ENCODE measurements at places on chromosomes 3 and 15.

DNA sequence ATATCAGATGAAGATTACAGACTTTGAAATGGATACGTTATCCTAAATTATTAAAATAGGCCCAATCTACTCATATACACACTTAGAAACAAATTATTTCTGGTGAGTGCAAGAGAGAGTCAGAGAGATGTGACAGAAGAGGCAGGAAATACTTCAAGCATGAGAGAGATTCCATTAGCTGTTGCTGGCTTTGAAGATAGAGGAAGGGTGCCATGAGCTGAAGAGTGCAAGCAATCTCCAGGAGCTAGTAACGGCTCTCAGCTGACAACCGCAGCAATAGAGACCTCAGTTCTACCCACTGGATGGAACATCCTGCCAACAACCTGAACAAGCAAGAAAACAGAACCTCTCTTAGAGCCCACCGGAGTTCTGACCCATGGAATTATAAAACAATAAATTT is 270.7 kb upstream of the SLITRK3 start:
- DNase-seq: no peak

DNA sequence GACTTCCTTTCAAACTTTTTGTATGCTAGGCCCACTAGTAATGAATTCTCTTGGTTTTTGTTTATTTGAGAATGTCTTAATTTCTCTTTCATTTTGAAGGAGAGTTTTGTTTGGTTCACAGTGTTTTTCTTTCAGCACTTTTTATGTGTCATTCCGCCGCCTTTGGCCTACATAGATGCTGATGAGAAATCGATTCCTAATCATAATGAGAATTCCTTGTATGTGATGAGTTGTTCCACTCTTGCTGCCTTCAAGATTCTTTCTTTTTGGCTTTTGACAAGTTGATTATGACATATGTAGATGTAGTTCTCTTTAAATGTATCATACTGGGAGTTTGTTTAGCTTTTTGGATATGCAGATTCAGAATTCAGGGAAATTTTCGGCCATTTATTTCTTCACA is 35.5 kb downstream of the CERS3 start:
- no peak for DNase-seq

- DNase-seq: no peak
Measured at GRCh38 chr3:192259661-192260060, 467.7 kb downstream of the FGF12 start.

GRCh38 chr3:194368918-194369317 is 625 bp downstream of the LRRC15 start:
- DNase-seq: no peak

GRCh38 chr3:171982828-171983227 is 56.5 kb upstream of the FNDC3B start:
- no peak for DNase-seq

GRCh38 chr3:153166206-153166605 is 4.2 kb downstream of the RAP2B start:
- no peak for DNase-seq

DNA sequence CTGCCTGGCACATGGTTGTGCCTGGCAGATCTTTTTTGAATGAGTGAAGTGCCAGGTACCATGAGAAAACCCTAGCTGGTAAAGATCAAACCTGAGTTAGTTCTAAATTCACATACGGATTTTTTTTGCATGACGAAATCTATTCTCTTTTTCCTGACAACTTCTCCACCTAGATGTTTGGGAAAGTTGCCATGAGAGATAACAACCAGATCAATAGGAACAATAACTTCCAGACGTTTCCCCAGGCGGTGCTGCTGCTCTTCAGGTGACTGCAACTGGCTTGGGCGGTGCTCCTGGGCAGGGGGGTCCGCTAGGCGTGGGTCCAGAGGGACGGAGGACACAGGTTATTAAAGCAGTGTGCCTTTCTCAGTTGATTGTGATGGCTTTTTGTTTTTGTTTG is 71.8 kb downstream of the CHDH start:
- DNase-seq: no peak

DNA sequence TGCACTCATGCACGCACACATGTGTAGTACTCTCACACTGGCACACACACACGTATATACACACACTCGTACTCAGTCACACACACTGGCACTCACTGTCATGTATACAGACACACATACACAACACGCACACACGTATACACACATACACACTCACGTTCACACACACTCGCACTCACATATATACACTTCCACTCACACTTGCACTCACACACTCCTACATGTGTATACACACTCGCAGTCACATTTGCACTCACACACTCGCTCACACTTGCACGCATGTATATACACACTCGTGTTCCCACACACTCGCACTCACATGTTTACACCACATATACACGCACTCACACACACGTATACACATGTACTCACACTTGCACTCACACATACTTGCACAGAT is 1.5 kb downstream of the PLA2G4F start:
- DNase-seq: no peak

GRCh38 chr15:89002281-89002761 is 85.9 kb upstream of the ABHD2 start:
- no peak for DNase-seq

GRCh38 chr3:11717768-11718636 is 74.3 kb upstream of the VGLL4 start:
- no peak for DNase-seq

DNA sequence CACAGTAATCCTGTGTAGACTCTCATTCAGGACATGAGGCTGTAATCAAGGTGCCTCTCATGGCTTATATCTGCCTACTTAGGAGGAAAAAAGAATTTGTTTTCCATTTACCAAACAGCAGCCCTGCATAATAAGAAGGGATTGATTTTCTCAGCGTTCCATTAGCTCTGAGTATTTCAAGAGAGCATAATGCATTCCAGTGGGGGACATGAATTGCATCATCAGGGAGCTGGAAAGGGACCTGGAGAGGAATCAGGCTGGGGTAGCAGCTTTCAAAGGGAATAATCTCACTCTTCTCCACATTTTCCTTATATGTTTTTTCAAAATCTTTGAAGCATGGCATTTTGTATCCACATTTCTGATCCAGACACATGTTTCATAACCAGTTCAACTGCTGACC is 150.6 kb upstream of the ANKRD28 start:
- no peak for DNase-seq

DNA sequence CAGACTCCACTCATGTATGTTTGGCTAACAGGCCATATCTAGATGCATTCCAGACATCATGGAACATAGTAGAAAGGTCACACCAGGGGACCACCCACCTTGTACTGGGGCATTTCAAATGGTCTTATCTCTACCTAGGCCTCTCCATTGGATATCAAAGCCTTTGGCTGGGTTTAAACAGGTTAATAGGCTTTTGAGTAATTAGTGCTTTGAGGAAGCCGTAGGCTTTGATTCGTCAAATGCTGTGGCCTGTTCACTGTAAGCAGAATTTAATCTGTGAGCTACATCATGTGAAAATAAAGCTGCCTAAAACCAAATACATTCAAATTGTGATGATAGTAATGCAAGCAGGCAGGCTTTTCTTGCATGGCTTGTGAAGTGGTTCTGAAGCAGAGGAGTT is 129.5 kb downstream of the ST8SIA2 start:
- no peak for DNase-seq

DNA sequence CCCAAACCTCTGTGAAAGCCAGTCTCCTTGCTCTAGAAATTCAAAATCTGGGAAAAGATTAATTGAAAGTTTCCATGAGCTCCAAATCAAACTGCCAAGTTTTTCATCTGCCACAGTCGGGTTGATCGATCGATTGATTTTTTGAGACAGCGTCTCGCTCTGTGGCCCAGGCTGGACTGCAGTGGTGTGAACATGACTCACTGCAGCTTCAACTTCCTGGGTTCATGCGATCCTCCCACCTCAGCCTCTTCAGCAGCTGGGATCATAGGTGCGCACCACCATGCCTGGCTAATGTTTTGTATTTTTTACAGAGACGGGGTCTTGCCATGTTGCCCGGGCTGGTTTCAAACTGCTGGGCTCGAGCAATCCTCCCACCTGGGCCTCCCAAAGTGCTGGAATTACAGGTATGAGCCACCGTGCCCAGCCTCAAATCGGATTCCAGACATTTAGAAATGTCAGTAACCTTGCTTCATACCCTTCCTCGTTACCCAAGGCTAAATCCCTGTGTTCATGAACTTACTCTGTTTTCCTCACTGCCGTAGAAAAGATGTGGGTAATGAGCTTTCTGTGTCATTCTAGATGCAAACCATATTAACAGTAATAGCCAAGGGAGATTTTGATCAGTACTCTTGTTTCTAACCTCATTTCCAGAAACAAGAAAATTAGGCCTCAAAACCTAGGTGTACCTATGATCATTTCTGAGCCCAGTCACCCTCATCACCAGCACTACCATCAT is 105.9 kb upstream of the AKAP13 start:
- no peak for DNase-seq

GRCh38 chr3:183802989-183803388 is 22.4 kb downstream of the MAP6D1 start:
- DNase-seq: no peak

DNA sequence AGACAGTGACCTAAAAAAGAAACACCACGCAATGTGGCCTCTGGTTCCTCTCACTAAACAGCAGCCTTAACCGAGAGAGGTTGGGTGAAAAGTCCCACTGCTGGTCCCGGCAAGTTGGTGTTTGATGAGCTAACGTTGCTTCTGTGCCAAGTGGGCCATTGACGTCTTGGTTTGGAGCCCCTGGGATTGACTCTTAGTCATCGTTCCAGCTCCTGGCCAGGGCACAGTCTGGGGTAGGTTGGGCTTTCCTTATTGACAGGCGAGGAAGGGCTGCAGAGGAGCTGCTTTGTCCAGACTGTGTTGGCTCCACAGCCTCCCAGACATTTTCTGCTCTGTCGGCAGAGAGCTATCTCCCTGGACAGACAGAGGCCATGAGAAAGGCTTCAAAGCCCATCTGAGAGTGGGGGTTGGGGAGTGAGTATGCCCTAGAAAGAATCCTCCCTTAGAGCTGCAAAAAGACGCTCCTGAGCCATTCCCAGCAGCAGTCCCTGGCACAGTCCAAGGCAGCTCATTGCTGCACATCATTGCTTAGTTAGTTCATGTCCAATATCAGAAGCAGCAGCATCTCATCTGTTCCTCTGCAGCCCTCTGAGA is 28.6 kb upstream of the C3orf80 start:
- no peak for DNase-seq

- DNase-seq: no peak
Measured at GRCh38 chr3:70120357-70120966, 120.9 kb downstream of the SAMMSON start.

GRCh38 chr3:128399221-128399915 is 67.3 kb downstream of the DNAJB8 start:
- no peak for DNase-seq

- no peak for DNase-seq
Measured at GRCh38 chr3:61853912-61854311, 292.5 kb downstream of the PTPRG start.

DNA sequence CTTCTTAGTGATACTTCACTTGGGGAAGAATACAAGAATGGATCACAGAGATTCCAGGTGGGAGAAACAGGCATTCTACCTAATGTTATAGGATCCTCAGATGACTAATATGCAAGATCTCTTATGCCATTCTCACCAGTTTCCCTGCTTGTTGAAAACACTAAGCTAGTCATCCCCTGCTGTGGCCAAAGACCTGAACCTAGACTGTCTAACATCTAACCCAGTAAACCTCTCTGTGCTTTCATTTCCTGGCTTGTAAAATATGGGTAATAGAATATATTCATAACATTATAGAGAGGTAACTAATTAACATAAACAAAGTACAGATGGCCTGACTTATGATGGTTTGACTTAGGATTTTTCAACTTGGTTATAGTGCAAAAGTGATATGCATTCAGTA is 776.3 kb downstream of the TUSC7 start:
- DNase-seq: no peak

GRCh38 chr15:91522605-91523332 is 330.7 kb upstream of the SLCO3A1 start:
- DNase-seq: no peak

DNA sequence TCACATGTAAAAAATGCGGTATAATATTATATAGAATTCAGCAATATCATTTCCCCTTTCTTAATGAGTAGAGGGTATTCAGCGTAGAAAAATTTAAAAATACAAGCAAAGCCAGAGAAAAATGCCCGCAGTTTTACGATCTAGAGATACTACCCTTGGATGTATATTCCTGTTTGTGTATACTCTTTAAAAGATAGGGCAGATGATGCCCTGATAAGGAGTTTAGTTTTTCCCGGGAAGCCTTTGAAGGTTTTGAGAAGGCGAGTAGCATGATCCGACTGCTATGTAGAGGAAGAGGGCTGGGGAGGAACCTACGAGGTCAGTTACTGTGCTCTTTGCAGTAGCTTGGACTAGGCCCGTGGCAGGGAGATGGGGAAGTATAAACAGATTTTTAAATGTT is 1.2 kb downstream of the YEATS2 start:
- no peak for DNase-seq

GRCh38 chr15:66498501-66499386 is 1.2 kb upstream of the SNAPC5 start:
- no peak for DNase-seq

GRCh38 chr15:89112341-89112971 is 24.2 kb downstream of the ABHD2 start:
- DNase-seq: peak; percentile 24

- no peak for DNase-seq
Measured at GRCh38 chr15:41231422-41232226, 556 bp downstream of the CHP1 start.

DNA sequence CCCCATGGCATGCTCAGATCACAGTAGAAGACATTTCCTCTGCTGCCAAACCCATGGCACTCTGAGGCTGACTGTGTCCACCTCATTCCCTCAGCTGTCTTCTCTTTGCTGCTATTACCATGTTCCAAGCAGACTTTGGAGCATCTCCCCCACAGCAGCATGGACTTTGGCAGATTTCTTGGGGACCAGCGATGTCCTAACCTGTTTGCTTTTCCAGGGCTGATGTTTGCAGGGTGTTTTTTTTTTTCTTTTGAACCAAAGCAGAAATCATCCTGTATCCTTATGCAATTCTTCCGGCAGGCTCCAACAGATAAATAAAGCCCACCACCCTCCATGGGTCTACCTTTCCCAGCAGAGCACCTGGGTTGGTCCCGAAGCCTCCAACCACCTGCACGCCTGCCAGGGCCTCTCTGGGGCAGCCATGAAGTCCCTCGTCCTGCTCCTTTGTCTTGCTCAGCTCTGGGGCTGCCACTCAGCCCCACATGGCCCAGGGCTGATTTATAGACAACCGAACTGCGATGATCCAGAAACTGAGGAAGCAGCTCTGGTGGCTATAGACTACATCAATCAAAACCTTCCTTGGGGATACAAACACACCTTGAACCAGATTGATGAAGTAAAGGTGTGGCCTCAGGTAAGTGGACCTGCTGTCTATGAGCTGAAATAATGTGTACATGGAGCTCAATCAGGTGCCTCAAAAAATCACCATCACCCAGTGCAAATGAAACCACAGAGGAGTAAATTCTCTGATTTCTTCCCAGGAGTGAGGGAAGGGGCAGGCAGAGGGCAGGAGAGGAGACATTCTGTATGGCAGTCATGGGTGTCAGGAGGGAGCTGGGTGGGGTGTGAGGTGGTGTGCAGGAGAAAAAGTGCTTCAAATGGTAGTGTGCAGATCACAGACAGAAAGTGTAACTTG is at the start of gene AHSG:
Gene AHSG (plus strand): TSS at position 340 of the 916 bp plus-strand sequence. CDS start 82 bp downstream, at position 422.
- no peak for DNase-seq

- DNase-seq: no peak
Measured at GRCh38 chr15:35674873-35675781, 129.2 kb upstream of the DPH6 start.

GRCh38 chr15:92524874-92525565 is 130.6 kb downstream of the FAM174B start:
- DNase-seq: no peak
